ENCODE measurements at places on chromosomes 13 and 19.

GRCh38 chr19:15448044-15448777, 1.5 kb downstream of the WIZ start:
- DNase-seq, result no peak

DNA sequence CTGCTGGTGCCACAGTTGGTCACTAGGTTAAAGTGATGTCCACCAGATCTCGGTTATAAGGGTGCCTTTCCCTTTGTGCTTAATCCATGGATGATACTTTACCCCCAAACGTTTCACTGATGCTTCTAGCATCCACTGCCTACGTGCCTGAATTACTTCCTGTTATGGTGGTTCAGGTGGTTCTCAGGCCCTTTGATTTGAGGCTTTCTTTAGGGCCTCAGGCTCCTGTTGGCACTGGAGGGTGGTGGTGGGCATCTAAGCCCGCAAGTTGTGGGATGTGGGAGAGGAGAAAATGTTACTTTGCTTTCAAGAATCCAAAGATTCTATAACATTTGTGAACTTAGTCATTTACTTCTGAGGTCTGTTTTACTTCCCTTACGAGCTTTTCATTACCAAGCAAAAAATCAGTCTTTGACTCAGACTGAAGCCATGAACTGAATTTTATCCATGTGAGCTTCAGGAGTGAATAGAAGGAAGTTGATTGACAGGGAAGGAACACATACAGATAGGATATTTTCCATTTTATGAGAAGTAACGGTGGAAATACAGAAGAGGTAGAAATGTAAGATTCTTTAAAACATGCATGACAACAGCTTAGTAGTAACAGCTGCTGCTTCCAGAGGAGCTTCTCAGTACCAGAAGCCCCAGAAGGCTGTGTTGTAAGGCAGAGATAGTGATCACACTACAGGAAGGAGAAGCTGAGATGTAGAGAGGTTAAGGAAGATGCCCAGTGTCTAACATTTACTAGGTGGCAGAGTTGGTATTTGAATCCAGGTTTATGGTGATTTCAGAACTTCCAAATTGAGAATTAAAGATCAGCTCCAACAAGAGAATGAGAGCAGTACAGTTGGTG, 65.0 kb downstream of the ARHGEF7 start:
- no peak for DNase-seq

GRCh38 chr13:25541434-25542123, 169.8 kb downstream of the ATP8A2 start:
- DNase-seq, result no peak

GRCh38 chr13:112204346-112205327, 137.7 kb downstream of the SOX1 start:
- DNase-seq, result no peak

Measured in G401 (cell line).